ENCODE measurements at places on chromosomes 7 and 10.

DNA sequence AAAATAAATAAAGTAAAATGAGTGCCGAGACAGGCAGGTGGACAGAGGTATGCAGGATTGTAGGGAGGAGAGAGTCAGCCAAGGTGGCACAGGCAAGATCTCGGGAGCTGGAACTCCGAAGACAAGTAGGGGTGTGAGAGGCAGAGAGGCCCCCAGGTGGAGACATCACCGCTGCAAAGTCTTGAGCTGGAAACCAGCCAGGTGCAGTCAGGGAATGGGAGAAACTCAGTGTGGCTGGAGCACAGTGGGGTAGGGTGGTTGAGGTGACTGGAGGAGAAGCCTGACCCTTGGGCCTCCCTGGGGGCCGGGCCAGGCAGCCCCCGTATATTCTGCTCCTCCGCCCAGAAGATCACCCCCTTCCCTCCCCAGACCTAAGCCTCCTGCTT lies 4.2 kb downstream of the EPHB4 start:
- DNase-seq: no peak

GRCh38 chr7:12685550-12685949 lies 1.9 kb upstream of the ARL4A start:
- no peak for DNase-seq

GRCh38 chr10:78905015-78905956 lies 163.5 kb upstream of the ZMIZ1 start:
- DNase-seq: no peak

DNA sequence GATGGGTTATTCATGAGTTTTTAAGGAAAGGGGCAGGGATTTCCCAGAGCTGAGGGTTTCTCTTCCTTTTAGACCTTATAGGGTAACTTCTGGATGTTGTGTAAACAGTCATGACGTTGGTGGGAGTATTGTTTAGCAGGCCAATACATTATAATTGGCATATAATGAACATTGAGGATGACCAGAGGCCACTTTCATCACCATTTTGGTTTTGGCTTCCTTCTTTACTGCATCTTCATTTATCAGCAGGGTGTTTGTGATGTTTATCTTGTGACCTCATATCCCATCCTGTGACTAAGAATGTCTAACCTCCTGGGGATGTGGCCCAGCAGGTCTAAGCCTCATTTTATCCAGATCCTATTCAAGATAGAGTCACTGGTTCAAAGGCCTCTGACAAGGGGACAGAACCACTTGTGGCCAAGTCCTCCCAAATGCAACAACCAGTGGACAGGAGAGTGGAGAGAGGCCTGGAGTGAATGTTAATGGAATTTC lies 77.3 kb upstream of the RPA3 start:
- DNase-seq: peak; percentile 35

DNA sequence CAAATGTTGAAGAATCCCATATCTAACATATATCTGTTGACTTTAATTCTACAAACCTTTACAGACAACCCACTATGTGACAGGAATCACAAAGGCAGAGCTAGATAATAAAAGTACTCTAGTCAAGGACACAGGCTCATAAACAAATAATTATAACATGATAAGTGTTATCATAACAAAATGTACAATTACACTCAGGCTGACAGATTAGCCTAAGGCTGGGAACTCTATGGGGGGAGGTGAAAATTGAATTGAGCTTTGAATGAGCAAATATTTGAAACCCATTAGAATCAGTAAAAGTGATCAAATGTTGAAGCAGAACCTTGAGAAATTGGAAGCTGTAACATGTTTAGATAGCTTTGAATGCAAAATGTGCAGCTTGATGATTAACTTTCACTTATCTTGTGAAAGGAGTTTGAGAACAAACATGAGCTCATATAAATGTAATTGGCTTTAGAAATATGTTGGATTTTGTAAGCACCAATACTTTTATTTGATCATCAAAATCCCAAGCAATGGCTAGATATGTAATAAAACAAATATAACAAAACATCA lies 970.2 kb downstream of the SORCS3 start:
- DNase-seq: no peak

- no peak for DNase-seq
These were observed 20.7 kb upstream of the GRID1 start for GRCh38 chr10:86387178-86387794.

DNA sequence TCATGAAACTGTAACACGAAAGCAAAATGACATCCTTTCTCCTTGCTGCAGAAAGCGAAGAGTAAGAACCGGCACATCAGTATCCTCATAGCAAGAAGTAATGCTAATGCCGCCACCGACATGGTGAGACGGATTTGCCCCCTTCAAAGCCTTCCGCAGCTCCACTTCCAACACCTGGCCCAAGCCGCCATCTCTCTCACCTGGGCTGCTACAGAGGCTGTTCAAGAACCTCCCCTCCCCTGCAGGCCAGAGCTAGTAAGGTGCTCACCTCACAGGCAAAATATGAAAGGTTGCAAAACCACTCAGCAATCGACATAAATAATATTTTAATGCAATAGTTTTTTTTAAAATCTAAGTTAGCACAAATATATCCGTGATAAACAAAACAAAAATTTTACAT lies 123.9 kb upstream of the FRMD4A start:
- no peak for DNase-seq

DNA sequence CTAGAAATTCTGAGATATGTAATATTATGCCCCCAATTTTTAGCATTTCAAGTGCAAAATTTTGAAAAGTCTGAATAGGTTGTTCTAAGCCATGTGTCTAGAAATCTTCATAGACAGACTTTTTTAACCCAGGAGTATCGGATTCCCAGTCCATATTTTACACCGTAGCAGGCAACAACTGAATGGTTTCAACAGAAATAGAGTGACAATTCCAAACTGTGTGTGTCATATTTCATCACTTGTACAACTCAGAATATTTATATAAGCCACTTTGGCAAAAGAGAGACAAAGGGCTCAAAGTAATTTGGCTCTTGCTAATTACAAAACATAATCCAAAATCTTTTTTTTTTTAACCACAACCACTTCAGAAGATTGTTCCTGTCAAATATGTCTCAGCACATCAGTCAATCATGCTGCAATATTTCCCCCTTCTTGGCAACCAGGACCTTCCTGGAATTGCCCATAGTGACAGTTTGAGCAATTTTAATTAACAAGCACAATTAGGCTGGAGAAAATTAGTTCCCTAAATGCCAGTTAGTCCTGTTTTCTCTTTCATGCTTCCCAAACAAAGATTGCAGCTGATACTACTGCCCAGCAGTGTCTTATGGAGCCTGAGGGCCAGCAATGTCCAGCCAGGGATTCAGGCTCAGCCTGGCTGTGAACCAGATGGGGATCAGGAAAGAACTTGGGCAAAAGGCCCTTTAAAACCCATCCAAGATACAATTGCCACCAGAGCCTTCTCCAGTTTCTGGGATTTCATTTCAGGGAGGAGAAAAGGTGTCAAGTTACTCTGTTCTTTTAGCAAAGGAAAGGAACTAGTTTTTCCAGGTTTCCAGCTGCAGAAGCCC lies 533.3 kb upstream of the GHITM start:
- DNase-seq: no peak

GRCh38 chr10:52066383-52066782 lies 247.7 kb upstream of the DKK1 start:
- DNase-seq: no peak

GRCh38 chr10:106076496-106076895 lies 1088.0 kb downstream of the SORCS1 start:
- no peak for DNase-seq
